ENCODE measurements at places on chromosomes 6 and 20.

DNA sequence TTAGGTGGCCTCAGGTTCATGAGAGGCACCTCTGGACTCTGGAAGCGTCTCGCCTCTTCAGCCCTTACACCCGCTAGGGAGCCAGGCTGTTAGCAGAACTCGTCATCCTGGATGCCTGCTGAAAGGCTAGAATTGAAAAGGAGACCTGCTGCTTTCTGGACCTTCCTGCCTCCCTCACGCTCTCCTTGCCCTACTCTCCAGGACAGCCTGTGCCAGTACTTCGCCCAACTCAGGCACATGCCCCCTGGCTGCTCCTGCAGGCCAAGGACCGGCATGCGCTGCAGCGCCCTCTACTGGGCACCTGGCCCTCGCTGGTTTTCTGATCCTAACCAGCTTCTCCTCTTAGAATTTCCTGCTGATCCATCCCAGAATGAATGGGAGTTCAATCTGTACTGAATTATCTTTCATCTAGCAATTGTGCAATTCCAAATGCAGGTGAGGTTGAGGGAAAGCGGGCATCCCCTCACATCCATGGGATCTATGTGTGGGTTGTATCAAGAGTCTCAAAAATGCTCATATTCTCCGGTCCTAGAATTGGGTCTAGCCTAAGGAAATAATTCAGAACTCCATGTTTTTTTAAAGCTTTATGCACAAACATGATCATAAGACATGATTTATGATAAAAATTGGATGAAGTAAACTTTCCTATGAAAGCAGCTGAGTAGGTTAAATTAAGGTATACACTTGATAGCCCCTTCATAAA is 78.0 kb downstream of the PTPN1 start:
- peak; percentile 97 for DNase-seq

DNA sequence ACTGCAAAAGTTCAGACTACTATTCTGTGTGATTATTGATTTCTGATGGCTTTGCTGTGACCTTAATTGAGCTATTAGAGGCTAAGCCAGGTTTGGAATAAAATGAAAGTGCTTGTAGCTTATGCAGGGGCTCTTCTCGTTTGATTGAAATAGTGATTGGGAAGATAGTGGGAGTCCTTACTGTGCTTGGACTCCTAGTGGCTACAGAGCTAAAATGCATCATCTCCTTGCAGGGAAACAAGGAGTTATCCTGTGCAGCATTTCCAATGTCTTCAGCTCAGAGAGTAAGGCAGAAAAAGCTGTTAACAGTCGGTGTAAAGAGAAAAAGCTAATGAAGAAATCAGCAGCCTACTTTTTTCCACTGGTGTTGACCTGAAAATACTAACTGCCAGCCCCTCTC is 173.5 kb downstream of the SLC35F1 start:
- peak; percentile 11 for DNase-seq

DNA sequence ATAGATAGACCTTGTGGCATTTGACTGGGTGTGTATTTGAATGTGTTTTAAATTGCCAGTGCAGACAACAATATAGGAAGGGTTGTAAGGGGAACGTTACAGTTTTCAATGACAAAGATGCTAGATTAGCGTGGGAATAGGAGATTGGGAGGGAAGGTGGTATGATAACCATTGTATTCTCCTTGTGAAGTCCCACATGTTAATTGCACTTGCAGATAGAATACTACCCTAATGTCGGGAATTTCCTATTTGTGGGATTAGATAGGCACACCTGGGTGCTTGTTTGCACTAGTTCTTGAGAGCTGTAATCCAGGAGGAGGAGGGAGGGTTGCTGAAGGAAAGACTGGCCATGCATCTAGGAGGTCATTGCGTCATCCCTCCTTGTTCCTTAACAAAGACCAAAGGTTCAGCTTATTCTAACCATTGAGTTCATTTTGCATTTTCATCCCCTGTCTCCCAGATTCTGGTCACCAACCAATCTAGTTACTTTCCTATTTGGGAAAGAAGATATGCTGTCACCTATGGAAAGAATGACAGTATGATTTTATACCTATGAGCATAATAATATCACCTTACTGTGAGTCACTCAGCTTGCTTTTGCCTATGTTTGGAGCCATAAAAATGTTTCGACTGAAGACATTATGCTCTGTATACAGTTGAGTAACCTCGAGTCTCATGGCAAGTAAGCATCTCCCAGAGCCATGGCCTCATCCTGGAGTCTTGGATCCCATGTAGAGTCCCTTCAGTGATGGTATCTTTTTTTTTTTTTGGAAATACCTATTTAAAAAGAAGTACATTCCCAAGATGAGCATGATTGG is 201.5 kb downstream of the DTNBP1 start:
- DNase-seq, result no peak

DNA sequence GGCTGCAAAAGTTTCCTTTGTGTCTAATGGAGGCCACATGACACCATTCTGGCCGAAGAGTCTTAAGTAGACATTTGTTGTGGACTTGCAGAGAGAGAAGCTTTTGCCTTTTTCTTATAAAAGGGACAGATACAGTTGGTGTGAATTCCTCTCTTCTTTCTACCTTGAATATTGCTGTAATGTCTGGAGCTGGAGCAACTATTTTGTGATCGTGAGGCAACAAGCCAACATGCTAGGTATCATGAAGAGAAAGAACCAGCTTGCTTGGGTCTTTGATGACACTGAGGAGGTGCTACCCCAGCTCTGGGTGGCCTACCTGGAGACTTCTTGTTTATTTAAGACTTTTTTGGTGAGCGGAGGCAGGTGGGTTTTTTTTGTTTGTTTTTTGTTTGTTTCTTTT is 16.3 kb upstream of the SYNJ2 start:
- DNase-seq, result no peak

- DNase-seq, result no peak
These were observed 22.0 kb downstream of the FOXP4 start for GRCh38 chr6:41568202-41568584.

Measured in H7 (cell line).